Prostate gland (tissue), 2 donors: ENCODE measurements at places on chromosomes 13 and 19. TPM values are rescaled to one million over a fixed set of nuclear protein-coding genes. Genes with fewer than 3 reads are reported as not detected.

- no peak overlapping the region for H3K4me3 ChIP-seq
- DNase-seq = no peak
- no peak overlapping the region for H3K27ac ChIP-seq
- H3K36me3 ChIP-seq = no peaks in the 10 kb centered on the region
- no peaks in the 10 kb centered on the region for H3K4me1 ChIP-seq
- no peaks in the 10 kb centered on the region for H3K27me3 ChIP-seq
Measured at GRCh38 chr13:114264886-114265611, 16.4 kb upstream of the UPF3A start.

TBXA2R gene
- total RNA-seq = 1.1 TPM

DNA sequence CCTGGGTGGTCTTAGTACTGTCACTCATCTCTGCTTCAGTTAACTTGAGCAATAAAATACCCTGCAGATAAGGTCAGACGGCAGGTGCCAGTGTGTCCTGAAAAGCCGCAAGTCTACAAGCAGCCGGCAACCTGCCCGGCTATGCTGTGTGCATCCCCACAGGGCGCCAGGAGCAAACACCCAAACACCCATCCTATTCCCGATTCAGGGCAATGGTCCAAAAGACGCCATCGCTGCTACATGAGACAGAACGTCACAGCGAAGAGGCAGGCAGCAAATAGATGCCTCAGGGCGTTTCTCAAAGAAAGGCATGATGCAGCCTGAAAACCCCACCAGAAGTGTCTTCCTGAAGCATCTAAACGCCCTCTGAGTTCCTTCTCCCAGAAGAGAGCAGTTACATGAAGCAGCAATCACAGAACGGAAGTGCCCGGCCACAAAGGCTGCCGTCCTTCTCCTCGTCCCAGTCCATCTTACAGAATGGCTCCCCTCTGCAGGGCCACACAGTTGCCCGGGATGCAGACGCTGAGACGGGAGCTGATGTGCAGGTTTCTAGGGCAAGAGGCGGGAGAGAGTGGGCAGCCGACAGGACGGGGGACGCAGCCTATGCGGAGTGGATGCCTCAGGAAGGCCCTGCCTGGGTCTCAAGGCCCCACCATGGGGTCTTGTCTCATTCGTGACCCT, 35.1 kb downstream of the RASA3 start:
- H3K36me3 ChIP-seq = no peaks in the 10 kb centered on the region
- H3K4me1 ChIP-seq = no peaks in the 10 kb centered on the region
- H3K27me3 ChIP-seq = no peaks in the 10 kb centered on the region
- no peak for DNase-seq

- H3K4me3 ChIP-seq = no peak overlapping the region
- H3K27ac ChIP-seq = no peak overlapping the region
- no peaks in the 10 kb centered on the region for H3K36me3 ChIP-seq
- H3K4me1 ChIP-seq = no peaks in the 10 kb centered on the region
- no peaks in the 10 kb centered on the region for H3K27me3 ChIP-seq
Measured at GRCh38 chr19:1221904-1222255, 15.9 kb downstream of the CBARP start.

FAM216B gene
- total RNA-seq = not detected

GRCh38 chr13:99015606-99016490, 38.0 kb upstream of the DOCK9 start:
- no peak overlapping the region for H3K4me3 ChIP-seq
- H3K36me3 ChIP-seq = no peaks in the 10 kb centered on the region
